Activated T-helper 17 cell treated with anti-CD3 and anti-CD28 coated beads, Interleukin-2, amount 50 U/mL, for 72 hours (primary cell): ENCODE measurements at places on chromosomes 5 and 9.
A peak's percentile ranks its signal among the peaks of the same experiment; 100 is the strongest.

- no peaks in the 10 kb centered on the region for H3K36me3 ChIP-seq
- peaks cover 12% of the 10 kb centered on the region for H3K4me1 ChIP-seq
- no peaks in the 10 kb centered on the region for H3K27me3 ChIP-seq
- no peak overlapping the region for H3K27ac ChIP-seq
- H3K4me3 ChIP-seq, result no peak overlapping the region
- no peak for ATAC-seq
Measured at GRCh38 chr5:154240595-154240994, 50.1 kb downstream of the GALNT10 start.

- peaks cover 14% of the 10 kb centered on the region for H3K4me1 ChIP-seq
- no peaks in the 10 kb centered on the region for H3K36me3 ChIP-seq
- H3K27ac ChIP-seq, result peak overlapping the region; percentile 20
- H3K4me3 ChIP-seq, result peak overlapping the region; percentile 65
- peaks cover 20% of the 10 kb centered on the region for H3K27me3 ChIP-seq
Measured at GRCh38 chr5:71782771-71783770, 64.0 kb downstream of the CARTPT start.

DNA sequence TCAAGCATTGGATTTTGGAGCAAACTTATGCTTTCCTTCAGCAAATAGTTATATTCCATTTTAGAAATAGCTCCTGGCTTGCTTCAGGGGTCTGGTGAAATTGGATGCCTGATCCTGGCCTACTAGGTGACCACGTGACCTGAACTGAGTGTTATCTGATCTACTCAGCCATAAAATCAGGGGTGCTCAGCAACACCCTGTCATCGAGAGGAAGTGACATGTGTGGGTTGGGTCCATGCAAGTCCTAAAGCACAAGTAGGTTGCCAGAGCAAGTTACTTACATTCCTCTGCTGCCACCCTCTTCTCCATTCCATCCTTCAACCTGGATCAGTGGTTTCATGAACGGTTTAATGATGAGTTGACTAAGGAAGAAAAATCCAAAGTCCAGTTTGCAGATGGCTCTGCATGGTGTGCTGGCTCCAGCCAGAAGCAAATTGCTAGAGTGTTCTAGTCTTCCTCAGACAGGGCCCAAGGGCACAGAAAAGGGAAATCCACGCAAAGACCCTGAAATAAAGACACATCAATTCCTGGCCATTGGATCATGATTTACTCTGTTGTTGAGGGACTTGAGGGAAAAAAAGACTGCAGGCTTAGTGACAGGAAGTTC, 2.8 kb upstream of the FAM193B start:
- no peaks in the 10 kb centered on the region for H3K27me3 ChIP-seq
- no peak overlapping the region for H3K4me3 ChIP-seq
- H3K4me1 ChIP-seq, result peaks cover 12% of the 10 kb centered on the region
- peaks cover 13% of the 10 kb centered on the region for H3K36me3 ChIP-seq

- H3K4me1 ChIP-seq, result peaks cover 6% of the 10 kb centered on the region
- H3K27me3 ChIP-seq, result no peaks in the 10 kb centered on the region
- ATAC-seq, result no peak
- peak overlapping the region; percentile 44 for H3K27ac ChIP-seq
Measured at GRCh38 chr5:141941307-141941706, 16.7 kb downstream of the PCDH12 start.

DNA sequence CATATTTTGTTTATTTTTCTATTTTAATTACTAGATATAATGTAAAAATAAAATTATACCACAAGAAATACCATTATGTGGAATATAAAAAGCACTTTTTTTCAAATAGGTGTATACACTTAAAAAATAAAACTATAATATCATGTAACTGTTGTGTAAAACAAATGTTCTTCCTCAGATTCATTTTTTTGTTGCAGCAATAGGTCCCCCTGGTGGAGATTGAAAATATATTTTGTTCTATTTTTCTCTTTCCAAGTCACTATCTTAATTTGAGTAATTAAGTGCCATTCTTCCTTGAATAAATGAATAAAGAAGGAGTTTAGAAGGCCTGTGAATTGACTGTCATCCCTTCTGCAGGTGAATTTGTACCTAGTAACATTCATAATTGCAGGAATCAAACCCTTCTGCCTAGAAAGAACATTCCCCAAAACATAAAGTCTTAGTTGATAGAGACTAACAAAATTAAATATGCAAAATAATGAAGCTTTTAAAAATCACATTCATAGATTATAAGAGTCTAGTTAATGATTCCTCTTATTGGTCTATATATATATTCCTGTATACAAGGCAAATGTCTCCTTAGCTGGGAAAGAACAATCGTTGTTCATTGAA, 23.4 kb downstream of the CETN3 start:
- H3K27ac ChIP-seq, result no peak overlapping the region
- H3K36me3 ChIP-seq, result no peaks in the 10 kb centered on the region
- no peak overlapping the region for H3K4me3 ChIP-seq
- no peak for ATAC-seq
- H3K4me1 ChIP-seq, result no peaks in the 10 kb centered on the region
- peaks cover 4% of the 10 kb centered on the region for H3K27me3 ChIP-seq

DNA sequence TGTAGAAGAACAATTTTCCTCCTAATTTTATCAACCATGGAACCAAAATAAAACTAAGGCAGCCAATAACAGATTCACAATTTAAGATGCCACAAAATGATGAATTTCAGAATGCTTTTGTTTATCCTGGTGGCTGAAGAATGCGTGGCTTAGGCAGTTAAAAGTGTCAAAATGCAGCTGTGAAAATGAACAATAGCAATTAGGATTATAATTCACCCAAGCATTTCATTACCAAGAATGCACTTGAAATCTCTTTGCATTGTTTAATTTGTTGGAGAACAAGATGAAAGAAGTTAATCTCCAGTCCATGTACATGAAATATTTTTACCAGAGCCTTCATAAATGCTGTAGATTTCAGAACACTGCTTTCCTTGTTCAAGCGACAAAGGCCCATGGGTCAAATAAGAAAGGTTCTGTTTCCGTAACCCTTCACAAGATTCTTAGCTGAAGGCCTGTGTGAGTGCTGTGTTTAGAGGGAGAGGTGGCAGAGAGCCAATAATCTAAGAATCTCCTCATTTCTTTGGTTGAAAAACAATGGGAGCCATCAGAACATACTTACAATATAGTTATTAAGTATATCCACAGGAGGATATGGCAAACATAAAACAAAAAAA, 39.3 kb downstream of the CLINT1 start:
- H3K27me3 ChIP-seq, result no peaks in the 10 kb centered on the region
- H3K4me1 ChIP-seq, result peaks cover 5% of the 10 kb centered on the region
- no peak for ATAC-seq
- no peak overlapping the region for H3K4me3 ChIP-seq
- no peak overlapping the region for H3K27ac ChIP-seq

DNA sequence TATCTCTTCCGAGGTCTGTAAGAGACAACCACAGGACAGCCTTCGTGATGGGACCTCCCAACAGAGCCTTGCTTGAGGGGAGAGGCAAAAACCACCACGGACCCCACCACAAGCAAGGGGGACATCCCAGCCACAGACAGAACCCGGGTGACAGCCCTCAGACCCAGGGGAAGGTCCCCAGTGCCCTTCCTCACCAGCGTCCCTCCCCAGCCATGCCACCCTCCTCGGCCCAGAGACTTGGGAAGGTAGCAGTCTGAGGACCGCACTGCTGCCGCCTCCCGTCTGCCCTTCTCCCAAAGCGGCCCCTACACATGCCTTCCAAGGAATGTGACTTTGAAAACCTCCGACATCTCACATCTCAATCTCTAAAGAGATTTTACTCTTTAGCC, 13.4 kb downstream of the IPPK start:
- H3K4me1 ChIP-seq, result peaks cover 2% of the 10 kb centered on the region
- ATAC-seq, result no peak
- H3K27ac ChIP-seq, result no peak overlapping the region
- no peaks in the 10 kb centered on the region for H3K27me3 ChIP-seq

DNA sequence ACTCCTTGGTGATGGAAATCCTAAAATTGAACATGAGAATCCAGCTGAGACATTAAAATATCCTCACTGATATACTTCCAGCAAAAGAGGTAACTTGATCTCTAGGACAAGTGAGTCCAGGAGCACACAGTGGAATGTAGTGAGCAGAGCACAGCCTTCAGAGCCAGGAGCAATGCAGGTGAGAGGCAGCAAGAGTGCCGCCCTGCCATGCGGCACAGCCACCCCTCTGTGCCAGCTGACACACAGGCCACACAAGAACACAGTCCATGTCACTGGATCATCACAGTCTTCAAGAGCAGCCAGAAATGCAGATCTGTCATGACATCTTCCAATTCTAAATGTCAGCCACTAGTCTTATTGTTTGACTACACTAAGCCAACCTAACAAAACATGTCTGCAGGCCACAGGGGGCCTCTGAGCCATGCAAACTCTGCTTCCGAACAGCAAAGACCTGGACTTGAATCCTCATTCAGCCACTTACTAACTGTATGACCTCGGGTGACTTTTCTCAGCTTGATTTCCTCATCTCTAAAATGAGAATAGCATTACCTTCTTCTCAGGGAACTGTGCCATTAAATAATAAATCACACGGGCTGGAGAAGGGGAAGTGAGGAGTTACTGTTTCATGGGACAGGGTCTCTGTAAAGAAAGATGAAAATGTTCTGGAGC, 47.0 kb downstream of the CCDC125 start:
- peaks cover 27% of the 10 kb centered on the region for H3K36me3 ChIP-seq
- no peak overlapping the region for H3K27ac ChIP-seq
- ATAC-seq, result no peak
- H3K27me3 ChIP-seq, result no peaks in the 10 kb centered on the region
